ENCODE measurements at places on chromosomes 5 and 9.

DNA sequence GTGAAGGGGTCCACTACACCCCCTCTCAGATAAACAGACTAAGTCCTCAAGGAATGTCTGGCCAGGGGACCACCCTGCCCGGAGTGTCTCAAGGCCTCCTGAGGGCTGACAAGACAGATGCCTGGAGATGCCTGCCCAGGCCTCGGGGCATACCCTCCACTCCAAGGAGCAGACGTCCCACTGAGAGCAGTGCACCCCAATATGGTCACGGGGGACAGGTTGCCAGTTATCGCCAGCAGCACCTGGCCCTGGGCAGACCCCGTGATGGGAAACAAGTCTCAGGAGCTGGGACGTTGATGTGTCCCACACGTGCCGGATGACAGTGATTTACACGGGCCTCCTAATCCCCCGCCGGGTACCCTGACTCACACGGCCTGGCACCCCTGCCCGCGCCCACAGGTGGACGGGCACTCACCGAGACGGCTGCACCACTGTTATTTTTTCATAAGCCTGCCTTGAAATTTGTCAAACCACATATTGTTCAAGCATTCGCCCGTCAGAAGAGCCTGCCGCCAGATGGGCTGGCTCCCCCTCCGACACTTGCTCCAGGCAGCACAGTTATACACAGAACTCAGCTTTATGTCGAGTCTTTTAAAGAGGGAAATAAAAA is 43.9 kb downstream of the BARX1 start:
- no peak for DNase-seq

DNA sequence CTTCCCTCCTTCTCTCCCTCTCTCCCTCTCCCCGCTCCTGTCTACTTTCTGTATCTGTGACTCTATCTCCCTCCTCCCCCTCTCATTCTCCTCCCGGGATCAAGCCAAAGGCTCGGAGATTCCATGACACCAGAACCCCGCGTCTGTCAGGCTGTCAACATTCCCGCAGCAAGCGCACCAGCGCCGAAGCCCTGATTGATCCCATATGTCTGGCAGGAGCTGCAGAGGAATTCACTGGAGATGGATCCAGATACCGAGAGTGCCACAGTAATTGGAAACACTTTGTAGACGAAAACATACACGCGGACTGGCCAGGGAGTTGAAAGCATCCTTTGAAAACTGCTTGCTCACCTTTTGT is 300 bp upstream of the SVEP1 start:
- no peak for DNase-seq

DNA sequence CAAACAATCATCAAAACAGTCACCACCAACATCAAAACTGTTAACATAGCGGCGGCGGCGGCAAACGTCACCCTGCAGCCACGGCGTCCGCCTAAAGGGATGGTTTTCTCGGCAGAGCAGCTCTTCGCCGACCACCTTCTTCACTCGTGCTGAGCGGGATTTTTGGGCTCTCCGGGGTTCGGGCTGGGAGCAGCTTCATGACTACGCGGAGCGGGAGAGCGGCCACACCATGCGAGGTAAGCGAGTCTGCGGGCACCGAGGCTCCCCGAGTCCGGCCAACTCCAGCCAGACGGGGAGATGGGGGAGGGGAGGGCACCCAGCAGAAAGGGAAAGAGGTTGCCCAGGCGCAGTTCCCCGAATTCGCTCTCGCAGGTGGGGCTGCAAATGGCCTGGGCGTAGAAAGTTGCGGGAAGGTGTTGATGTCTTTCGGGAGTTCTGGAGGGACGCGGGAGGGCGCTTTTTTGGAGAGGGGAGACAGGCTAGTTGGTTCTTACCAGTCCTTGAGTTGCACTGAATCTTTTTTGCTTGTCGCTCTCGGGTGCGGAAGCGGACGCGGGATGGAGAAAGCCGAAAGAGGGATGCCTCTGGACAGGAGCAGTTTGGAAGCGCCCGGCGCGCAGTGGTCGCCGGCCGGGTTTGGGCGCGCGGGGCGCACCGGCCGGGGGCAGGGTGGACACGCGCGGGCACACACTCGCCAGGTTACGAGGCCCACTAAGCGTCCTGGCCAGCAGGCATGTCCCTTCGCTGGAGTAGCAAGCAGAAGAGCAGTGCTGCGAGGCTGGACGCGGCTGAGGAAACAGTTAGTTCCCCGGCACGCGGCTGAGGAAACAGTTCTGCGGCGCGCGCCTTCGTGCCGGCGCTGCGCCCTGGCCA is 849 bp downstream of the RORB start:
- no peak for DNase-seq

DNA sequence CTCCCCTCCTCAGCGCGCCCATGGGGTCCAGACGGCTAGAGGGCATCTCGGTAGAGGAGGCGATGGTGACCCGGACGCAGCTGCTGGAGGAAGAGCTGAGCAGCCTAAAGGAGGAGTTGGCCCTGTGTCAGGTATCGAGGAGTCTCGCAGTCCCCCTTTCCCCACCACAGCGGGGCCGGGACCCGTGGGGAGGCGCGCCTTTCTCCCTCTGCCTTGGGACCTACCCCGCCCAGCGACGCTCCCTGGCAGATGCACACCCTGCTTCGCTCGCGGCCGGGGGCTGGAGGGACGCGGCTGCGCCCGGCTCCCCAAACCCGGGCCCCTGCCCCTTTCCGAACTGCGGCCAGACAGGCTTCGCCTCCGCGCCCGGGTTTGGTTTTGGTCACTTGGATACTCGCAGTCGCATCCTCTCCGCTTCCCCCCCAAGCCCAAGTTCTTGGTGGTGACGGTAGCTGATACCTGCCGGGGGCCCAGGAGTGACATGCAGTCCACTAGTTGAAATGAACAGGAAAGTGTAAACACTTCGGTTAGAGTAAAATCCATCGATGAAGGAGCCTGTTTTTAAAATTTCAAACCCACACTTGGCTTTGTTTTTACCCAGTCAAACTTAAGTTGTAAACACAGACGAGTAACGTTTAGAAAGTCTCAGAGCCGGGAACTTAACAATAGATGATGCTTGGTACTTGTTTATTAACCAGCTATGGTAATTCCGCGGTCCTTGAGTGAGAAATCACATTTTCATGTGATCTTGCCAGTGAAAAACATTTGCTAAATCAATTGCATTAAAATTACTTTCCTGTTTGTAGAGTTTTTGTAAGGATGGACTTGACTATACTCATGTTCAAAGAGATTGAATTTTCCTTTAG is 688 bp downstream of the CNTLN start:
- peak; percentile 3 for DNase-seq

DNA sequence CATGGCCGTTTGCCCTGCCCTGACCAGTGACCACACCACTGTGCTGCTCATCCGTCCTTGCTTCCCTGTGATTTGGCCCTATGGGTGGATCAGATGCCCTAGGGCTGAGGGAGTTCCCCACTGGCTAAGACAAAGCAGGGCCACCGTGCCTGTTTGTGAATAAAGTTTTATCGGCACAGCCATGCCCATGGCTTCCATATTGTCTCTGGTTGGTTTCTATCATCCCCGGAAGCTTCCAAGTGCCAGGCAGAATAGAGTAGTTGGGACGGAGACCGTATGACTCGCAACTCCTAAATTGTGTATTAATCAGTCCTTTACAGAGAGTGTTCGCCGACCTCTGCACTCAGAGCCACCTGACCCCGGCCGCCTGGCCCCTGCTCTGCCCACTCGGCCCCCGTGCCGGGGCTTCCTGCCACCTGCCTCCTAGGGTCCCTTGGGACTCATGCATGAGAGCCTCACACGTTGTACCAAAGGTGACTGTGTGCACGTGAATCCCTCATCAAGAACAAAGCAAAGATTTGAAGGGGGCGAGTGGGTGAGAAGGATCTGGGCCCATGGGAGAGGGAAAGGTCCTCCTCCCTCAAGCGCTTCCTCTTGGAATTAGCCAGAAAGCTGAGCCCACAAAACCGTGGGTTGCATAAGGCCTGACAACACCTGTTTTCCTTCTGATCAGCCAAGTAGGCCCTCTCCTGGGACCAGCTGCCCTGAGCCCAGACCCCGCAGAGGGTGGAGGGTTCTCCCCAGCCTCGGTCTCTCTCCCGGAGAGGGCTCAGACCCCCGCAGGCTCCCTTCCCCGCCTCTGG is 11.7 kb upstream of the FCN2 start:
- no peak for DNase-seq

- DNase-seq: no peak
Measured at GRCh38 chr5:140982083-140982716, 15.9 kb downstream of the PCDHAC2 start.

GRCh38 chr9:7011395-7012067 is 253.8 kb downstream of the KDM4C start:
- DNase-seq: no peak

DNA sequence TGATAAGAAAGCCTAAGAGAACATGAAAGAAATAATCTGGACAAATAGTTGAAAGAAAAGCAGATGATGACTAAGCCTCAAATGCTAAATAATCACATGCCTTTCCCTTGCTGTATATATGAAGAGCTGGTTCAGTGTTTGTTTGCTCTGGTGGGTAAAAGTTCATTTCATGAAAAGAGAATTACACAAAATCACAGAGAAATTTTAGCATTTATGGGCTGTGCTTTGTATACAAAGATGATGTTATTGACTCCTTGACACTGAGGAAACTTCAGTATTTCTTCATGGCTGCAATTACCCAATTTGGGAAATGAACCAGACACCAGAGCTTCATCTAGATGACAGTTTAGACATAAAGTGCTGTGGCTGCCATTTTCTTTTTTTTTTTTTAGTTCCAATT is 527.2 kb downstream of the NR2F1-AS1 start:
- no peak for DNase-seq

GRCh38 chr5:122697191-122697590 is 77.7 kb upstream of the SNX2 start:
- DNase-seq: peak; percentile 84

GRCh38 chr9:8760000-8760767 is 960.6 kb upstream of the DMAC1 start:
- peak; percentile 52 for DNase-seq

- DNase-seq: no peak
Measured at GRCh38 chr5:32828492-32828891, 117.4 kb downstream of the NPR3 start.

DNA sequence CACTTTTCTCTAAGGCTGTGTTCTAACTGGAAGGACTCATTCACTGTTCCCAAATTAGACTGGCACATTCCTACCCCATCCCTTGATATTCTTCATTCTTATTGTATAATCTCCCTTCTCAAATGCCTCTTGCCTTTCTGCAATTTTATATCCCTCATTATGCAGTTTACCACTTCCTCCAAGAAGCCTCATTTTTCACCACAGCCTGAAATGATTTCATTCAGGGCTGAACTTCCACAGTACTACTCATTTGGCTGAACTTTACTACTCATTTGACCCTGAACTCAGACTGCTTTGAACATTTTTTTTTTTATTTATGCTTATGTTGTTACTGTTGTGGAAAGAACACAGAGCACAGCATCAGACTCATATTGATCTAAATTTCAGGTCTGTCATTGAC is 32.7 kb downstream of the GRIA1 start:
- DNase-seq: no peak

DNA sequence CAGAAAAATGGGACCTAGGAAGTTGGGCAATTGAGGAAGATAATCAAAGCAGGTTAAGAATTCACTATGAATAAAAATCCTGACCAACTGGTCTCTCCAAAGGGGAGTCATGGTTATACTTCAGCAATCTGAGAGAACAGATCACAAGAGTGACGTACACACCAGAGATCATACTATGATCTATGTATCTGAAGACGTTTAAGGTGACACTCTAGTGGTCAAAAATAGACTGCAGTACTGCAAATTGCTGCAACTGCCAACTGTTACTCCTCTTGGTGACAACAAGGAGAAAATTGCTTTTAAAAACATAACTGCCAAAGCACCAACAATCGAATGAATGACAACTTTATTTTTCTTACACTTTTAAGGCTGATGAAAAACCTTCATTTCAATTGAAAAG is 4.9 kb downstream of the AK6 start:
- peak; percentile 39 for DNase-seq

GRCh38 chr5:7208938-7209337 is 187.0 kb upstream of the ADCY2 start:
- no peak for DNase-seq

- DNase-seq: no peak
Measured at GRCh38 chr5:176155922-176156359, 82.3 kb upstream of the SIMC1 start.

DNA sequence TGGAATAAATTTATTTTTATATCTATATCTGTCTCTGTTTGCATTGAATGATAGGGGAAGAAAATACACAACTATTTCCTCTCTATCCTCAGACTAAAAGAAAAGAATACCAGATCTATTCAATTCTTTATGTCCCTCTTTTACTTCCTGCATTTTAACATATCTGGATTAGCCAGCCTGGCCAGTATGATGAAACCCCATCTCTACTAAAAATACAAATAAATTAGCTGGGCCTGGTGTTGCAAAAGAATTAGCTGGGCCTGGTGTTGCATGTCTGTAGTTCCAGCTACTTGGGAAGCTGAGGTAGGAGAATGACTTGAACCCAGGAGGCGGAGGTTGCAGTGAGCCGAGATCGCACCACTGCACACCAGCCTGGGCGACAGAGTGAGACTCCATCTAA is 182.0 kb downstream of the LURAP1L start:
- no peak for DNase-seq

- DNase-seq: no peak
Measured at GRCh38 chr5:163460562-163461171, at the start of gene HMMR. TSS of gene HMMR (plus strand) at chr5:163460632. CDS start at chr5:163460693, 61 bp downstream.

DNA sequence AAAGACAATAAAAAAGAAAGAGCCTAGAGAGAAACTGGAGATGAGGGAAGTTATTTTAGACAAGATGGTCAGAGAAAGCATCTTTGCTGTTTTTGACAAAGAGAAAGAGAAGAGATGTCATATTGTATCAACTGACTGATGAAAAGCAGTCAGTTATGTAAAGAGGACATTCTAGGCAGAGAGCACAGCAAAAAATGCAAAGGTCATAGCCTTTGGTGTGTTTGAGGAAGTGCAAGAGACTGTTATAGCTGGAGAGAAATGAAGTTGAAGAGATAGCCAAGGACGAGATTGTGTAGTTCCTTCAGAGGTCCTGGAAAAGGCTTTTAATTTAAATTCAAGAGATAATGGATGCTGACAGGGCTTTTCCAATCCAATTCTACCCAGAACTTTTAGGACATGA is 342.4 kb downstream of the RASEF start:
- peak; percentile 15 for DNase-seq

GRCh38 chr5:106418196-106418595 is 1252.5 kb downstream of the EFNA5 start:
- DNase-seq: no peak

DNA sequence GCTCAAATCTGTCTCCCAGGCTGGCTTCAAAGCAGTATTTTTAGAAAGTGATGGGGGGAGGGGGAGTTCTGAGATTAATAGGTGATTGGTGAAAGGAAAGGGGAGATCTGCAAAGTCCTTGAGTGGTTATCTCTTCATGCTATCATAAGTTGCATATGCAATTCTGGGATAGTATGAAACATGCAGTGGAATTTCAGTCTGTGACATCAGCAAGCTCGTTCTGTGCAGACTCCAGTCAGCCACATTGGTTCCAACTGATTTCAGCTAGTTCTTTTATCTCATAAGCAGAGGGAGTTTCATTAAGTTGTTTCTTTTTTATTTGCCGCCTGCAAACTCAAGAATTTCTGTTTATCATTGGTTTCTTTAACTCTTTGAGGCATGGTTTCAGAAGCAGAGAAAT is 180.5 kb upstream of the SH3GL2 start:
- DNase-seq: no peak

- DNase-seq: peak; percentile 4
Measured at GRCh38 chr5:141343242-141343952, at the start of gene PCDHGA3. TSS of gene PCDHGA3 (plus strand) at chr5:141343829. CDS start at chr5:141344034, 205 bp downstream.

GRCh38 chr9:136306211-136307208 is 2.6 kb upstream of the CCDC187 start:
- no peak for DNase-seq

All from inflammatory macrophage (primary cell).